ENCODE measurements at places on chromosomes 4 and X.

DNA sequence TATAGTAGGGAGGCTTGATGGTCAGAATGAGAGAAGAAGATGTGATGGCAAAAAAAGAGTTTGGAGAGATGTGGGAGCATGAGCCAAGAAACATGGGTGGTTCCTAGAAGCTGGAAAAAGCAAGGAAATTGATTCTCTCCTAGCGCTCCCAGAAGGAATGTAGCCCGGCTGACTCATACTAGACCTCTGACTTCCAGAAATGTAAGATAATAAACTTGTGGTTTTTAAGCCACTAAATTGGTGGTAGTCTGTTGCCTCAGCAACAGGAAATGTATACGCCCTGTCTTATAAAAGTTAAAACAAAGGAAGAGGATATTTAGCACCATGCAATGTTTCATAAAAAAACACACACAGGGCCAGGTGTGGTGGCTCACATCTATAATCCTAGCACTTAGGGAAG, 182.7 kb upstream of the PCDH7 start:
- DNase-seq: no peak

DNA sequence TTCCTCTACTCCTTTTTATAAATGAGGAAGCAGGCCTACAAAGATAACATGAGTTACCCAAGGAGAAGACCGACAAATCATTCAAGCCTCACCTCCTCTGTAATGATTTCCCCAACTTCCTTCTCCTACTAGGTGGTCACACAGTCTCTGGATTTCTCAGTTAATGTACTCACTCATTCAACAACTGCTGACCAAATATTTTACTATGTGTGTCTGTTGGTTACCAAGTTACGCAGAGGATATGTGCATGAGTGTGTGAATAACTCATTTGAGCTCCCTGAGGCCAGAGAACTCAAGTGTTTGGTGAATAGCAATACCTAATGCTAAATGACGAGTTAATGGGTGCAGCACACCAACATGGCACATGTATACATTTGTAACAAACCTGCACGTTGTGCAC, 10.4 kb downstream of the CASK start:
- no peak for DNase-seq

DNA sequence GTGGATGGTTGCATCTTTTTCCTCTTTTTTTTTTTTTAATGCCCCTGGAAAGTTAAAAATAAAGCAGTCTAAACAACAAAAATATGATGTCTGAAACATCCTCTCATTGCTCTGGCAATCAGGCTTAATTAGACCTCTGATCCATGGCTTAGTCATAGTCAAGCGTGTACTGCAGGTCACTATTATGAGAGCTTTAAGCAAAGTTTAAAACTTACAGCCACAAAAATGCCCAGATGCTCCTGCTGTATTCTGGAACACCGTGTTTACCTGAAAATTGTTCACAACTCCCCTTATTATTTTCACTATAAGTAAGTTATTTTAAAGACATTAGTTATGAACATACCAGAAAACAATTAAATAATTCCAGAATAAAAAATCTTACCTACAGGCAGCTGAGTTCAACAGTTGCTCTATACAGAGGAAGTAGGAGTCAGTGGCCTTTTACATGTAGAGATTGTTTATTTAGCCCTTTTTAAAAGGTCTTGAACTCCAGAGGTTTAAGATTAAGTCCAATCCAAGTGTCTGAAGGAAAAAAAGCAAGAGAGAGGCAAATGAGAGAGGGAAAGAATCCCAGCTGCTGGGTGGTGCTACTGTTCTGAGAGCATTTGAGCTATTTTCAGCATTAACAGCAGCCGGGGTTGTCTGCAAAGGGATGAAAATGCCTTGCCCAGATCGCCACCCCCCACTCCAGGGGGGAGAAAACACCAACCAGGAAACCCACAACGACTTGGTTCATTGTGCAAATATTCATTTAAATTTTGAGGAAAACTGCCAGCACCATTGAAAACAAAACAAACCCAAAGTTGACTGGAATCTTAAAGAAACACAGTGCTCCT, 36.9 kb downstream of the SORBS2 start:
- DNase-seq: no peak

DNA sequence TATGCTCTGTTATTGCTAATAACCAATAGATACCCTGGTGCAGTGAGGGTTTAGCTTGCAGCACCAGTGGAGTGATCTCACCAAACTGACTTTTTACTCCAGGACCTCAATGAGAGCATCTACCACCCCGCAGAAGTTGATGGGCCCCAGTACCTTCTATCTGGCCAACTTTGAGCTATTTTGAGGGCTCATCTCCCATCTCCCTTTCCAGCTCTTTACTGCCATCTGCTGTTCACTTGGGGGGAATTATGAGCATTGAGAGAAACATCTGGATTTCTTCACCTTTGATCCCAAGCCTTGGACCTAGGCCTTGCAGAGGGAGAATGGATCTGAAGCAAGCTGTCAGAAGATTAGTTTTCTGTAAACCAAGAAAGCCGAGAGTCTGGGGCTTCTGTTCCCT, 143.6 kb downstream of the TMEM164 start:
- DNase-seq: peak; percentile 38

DNA sequence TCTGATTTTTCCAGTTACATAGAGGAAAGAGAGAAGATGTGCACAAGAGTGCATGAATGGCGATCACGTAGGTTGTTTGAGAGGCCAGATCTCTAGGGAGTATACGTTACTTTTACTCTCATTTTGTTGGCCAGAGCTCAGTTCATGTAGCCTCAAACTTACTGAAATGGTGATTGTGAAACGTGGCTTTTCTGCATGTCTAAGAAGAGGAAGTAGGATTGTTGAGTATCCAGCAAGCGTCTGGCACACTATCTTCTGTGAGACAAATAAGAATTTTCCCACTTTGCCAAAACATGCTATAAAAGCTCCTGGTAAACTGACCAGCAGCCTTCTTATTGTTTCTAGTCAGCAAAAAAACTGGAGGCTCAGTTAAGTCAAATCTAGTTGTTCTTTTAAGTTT, 264.5 kb upstream of the EMCN start:
- DNase-seq: no peak

DNA sequence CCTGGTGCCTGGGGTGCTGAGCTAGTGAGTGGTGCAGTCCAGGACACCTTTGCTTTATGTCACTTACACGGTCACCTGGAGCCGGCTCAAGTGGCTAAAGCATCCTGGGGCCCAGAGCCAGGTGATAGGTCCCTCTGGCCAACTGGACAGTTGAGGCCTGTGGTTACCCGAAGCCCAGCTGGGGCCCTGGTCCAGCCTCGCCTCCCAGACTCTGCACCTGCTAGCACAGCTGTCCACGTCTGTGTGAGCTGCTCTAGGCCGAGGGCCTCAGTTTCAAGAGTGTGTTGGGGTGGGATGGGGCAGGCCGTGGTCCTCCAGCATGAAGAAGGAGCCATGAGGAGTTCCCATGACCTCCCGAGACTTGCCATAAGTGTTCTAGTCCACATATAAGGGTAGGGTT, 7.7 kb upstream of the ADD1 start:
- no peak for DNase-seq

Measured in left renal pelvis (tissue), 4 donors.